Stimulated activated CD8-positive, alpha-beta memory T cell treated with anti-CD3 and anti-CD28 coated beads, Interleukin-15, amount 100 ng/mL, for 24 hours (primary cell): ENCODE measurements at places on chromosomes 2 and 18.

GRCh38 chr2:238163481-238164198, 4.9 kb downstream of the ERFE start:
- no peak for DNase-seq

DNA sequence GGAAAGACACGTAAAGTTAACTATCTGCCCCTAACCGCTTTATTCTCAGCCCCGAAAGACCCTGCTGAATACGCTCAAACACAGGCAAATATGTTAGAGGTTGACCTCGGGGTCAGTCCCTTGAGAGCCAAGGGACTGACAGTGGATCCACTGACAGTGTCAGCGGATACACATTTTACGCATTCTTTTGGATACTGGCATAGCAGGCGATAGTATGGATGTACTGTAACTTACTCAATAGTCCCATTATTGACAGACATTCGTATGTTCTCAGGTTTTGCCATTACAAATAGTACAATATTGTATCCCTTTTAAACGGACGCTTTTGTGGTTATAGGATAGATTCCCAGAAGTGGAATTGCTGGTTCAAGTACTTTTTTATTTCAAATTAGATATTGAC, 13.4 kb downstream of the ATP6V1B1 start:
- DNase-seq: no peak

DNA sequence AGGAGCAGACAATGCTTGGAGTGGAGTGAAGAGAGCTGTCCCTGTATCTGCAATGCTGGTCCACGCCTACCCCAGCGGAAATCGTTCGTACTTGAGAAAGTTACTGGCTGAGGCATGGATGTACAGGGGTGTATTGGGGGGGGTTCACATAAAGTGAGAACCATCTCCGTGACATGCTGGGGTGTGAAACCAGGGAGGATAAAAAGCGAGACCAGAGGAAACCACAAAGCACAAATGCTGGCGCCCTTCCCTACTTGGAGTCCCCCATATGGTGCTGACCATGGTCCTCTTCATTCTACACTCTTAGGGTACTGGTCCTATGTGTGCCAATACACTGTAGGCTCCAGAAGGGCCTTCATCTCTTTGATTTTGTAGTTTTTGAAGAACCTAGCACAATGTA, 244.1 kb downstream of the L3MBTL4 start:
- no peak for DNase-seq

DNA sequence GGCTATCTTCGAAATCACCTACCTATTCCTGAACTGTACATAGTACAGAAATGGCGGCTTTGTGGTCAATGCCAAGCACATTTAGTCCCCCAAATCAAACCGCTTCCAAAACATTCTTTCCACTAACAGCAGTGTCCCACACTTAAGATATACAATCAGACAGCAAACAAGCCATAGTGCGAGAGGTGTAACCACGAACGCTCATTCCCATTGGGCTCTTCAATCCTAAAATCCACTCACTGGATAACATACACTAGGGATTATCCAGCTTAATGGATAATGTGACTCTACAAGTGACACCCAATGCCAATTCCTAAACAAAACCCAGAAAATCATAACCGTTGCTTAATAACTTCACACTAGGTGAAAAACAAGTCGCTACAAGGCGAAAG, 2.0 kb downstream of the XPO1 start:
- no peak for DNase-seq

- DNase-seq: no peak
Measured at GRCh38 chr2:165401285-165401852, 68.1 kb upstream of the CSRNP3 start.

- no peak for DNase-seq
Measured at GRCh38 chr18:50757358-50757757, 62.5 kb downstream of the MRO start.

GRCh38 chr18:24514439-24514838, 54.0 kb downstream of the HRH4 start:
- no peak for DNase-seq

GRCh38 chr2:37769551-37769950, 98.1 kb upstream of the CDC42EP3 start:
- no peak for DNase-seq

DNA sequence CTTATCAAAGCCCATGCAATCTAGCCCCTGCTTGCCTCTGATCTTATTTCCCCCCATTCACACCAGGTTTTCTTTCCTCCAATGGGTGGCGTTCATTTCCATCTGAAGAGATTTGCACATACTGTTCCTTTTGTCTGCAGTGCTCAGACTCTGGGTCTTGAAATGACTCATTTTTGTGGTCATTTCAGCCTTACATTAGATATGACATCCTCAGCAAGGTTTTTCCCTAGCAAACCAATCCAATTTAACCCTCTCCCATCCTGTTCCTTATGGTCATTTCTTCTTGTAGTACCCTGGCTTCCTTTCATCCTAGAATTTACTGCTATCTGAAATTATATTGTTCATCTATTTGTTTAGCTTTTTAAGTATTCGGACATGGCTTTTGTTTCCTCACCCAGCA, 42.5 kb upstream of the SCN1A start:
- DNase-seq: no peak

DNA sequence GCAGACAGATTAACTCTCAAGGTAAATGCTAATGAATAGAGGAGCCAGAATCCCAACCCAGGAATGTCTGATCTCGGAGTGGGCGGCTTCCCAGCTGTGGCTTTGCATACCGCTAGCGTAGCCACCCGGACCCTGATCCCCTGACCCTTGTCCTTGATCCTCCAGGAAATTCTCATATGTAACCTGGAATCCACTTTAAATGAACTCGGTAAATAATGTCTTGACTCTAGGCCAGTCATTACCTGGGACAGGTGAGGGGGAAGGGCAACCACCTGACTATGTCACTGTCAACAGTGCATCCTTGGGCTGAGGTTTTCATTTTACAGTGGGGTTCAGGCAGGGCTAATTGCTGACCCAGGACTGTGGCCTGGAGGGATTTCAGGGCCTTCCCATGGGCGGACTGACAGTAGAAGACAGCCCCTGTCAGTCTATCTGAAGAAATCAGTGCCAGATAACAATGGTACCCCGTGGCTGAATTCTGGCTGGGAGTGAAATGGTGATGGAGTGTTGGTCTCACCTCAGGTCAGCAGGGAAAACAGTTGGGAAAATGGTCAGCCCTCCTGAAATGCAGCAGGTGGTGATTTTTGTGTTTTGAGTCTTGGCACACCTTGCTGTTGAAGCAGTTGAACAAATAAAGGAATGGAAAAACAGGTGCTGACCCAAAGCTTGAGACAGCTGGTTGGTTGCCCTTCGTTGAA, 9.6 kb downstream of the ACKR3 start:
- DNase-seq: no peak

DNA sequence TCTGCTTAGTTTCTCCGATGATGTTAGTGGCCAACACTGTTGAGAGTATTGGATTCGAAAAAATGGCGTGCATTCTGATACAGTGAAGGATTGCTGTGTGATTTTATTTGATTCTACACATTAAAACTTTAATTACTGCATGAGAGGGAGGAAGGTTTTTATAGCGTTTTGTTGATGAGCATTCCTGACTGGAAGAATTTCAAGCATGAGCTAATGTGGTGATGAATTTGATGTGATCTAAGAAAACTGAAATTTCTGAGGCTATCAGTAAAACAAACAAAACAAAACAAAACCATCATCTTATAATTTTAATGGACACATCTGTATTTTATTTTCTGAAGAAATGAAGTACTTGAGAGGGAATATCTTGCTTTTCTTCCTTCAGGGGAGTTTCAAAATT, 59.6 kb downstream of the ITGB6 start:
- DNase-seq: no peak

DNA sequence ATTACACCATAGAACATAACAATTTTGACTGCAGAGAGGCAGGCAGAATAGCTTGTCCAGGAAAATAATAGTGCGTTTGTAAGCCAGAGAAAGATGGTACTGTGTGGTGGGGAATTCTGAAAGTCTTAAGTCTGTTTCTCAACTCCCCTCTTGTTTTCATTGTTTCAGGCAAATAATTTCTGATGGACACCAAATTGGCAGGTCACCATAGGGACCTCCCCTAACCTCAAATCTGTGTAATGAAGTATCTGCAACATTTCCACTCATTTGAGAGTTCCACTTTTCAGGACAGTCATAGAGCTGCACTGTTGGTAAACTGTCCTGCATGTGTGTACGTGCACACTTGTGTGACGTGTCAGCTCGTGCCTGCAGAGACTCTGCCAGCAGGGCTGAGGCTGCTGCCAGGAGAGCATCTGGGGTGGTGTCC, 195.6 kb downstream of the AGAP1 start:
- no peak for DNase-seq

DNA sequence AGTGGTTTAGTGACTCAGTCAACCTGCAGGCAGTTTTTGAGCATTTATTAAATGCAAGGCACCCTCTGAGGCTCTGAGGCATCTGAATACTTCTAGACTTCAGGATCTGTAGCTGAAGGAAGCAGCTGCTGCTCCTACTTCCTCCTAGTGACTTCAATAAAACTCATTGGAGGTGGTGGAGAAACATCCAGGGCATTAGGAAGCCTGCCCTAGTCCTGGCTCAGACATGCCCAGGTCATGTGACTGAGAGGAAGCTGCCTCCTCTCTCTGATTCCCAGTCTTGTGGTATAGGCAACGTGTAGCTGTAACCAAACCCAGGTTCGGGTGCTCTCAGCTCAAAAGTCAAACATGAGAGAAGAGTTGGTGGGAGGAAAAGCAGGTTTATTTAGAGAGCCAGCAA, 287.2 kb upstream of the GYPC start:
- no peak for DNase-seq

DNA sequence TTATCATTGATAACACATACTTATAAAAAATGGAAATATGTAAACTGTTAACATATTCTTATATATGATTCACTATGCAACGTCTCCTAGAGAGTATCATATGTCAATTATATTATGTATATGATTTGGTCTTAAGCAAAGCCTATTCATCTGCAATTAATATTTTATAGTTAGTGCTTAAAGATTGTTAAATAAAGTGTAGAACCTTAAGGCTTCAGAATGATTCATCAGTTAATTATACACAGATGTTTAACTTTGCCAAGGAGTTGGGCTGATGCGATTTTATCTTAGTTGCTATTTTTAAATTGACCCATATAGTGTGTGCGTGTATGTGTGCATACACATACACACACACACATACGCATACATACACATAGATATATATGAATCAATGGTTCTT, 323.1 kb downstream of the RBM43 start:
- DNase-seq: no peak

- DNase-seq: no peak
Measured at GRCh38 chr18:10138719-10139118, 224.9 kb downstream of the VAPA start.

DNA sequence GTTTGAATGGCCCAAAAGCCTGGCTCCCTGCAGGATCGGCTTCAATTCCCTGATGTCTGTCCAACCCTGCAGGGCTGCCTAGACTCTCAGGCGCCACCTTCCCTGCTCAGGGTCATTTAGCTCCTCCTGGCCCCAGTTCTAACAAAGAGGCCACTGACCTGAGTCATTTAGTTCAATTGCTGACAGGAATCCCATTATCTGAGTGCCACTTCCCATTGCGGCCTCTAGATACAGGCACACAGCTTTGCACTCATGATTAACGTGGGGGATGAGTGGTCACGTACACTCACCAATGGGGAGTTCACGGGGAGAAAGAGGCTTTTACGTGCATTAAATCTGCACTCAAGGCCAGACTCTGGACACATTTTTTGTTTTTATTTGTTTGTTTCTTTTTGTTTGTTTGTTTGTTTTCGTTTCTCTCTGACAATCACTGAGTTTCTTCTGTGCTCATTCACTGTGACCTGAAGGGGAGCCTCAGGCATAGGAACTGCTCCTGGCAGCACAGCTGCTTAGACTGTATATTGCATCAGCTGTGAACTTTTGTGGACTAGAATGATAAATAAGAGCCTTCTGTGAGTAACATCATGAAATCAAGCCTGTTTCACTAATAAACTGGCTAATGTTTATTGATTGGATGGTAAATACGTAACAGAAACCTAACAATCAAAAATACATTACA, 118.9 kb upstream of the CTNNA2 start:
- DNase-seq: no peak

DNA sequence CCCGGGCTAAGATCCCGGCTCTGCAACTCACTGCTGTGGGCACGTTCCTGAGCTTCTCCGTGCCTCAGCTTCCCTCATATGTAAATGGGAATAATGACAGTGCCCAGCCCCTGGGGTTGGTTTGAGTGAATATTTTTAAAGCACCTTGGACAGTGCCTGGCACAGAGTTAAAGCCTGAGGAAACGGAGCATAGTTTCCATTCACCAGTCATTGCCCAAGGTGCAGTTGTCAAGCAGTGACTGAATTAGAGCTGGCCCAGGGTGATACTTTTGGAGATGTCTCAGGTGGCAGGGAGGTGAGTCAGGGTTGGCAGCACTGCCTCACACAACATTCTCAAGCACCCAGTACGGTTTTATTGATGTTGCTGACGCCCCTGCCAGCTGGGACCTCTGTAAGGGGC, 12.2 kb downstream of the TMEM177 start:
- DNase-seq: no peak

GRCh38 chr2:79432731-79433146, 80.1 kb upstream of the CTNNA2 start:
- no peak for DNase-seq
